PC-9 (cell line): ENCODE measurements at places on chromosomes 3 and 15.
A peak's percentile ranks its signal among the peaks of the same experiment; 100 is the strongest.

DNA sequence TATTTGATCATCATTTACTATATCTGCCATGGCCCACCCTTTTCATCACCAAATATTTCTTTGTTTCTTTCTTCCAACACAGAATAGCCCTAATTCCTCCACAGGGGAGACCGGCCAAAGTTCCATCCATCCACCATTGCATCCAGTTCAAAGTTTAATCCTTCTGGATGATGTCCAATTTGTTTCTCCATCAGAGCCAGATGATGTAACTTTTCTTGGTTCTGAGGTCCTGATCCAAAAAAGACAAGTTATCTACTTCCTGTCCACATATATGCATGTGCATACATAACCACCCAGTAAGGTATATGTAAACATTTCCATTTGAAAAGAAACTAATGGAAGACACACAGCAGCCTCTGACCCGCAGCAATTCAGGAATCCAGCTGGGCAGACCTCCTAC, 237.3 kb downstream of the SHOX2 start:
- no peak for DNase-seq

GRCh38 chr3:125115640-125116039, 59.8 kb upstream of the HEG1 start:
- no peak for DNase-seq

DNA sequence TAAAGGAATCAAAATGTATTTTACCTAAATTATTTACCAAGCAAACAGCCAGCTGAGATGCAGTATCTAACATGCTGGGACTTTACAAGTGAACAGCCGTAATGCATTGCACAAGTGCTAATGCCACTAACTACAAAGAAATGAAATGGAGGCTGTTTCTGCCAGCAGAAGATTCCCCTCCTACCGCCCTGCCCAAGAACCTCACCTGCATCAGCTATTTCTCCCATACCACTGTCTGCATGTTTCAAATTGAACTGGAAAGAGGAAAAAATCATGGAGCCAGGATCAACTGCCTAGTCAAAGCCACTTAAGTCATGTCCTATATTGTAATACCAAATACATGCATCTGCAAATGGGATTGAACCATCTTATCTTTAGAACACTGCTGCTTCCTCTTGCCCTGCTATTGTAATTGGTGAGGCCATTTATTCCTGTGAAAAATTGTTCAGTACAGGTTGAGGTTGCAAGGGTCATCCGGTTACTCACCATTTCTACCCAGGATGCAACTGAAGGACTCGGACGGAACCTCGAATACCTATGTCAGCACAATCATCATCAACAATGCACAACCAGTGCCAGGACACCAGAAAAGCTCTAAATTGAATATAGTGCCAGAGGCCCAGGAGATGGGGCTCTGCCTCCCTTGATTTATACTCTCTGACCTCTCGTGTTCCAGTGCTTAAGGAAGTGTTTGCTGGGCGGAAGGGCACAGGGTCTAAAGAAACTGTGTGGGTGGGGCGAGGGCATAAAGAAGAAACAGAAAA, 27.5 kb downstream of the ANXA2 start:
- no peak for DNase-seq

DNA sequence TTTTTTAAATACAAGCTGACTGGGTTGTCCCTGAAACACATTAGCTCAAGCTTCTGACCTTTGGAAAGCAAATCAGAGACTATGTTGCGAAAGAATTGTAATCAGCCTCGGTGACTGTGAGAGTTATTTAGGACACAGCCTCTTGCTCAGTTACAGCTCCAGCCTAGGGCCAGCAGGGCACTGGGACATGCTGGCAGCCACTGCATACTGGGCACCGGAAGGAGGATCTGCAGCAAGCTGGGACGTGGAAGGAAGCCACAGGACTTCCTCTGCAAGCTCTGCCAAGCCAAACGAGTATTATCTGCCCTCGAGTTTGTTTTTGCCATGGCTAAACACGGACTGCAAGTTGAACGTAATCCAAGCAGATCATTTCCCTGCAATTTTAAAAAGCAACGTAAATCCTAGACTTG, 24.4 kb upstream of the COPG1 start:
- DNase-seq = peak; percentile 74

DNA sequence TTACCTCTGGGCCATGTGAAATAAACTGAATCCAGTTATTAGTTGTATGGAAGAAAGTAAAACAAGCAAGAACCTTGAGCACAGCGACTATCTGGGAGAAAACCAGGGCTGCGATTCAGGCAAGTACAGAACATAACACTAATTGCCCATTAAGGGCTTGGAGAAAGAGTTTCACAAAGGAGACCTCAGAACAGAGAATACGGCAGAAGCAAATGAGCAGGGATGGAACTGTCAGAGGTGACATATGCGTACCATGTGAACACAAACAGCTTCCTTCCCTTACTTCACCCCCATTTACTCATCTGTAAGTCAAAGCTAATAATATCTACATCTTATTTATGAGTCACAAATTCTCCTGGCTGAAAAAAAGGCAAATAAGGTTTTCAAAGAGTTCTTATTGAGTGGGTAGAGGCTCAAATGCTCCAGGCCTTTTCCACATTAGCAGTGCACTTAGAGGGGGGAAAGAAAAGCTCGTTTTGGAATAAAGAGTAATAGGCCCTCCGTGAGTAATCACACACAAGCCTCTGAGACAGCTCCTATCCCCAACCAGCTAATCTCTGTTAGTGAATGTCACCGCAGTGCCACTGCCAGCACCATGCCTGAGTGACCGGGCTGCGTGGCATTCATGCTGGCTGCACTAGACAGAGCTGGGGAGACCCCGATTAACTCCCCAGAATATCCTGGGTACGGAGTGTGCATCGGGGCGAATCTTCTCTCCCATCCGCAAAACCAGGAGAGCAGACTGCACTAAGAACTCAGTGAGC, 2.6 kb downstream of the PCSK6 start:
- no peak for DNase-seq

- DNase-seq = peak; percentile 9
Observed at GRCh38 chr3:114624047-114624445, 330.2 kb downstream of the TIGIT start.

- no peak for DNase-seq
Observed at GRCh38 chr3:51943451-51944391, 1.6 kb downstream of the PARP3 start.

DNA sequence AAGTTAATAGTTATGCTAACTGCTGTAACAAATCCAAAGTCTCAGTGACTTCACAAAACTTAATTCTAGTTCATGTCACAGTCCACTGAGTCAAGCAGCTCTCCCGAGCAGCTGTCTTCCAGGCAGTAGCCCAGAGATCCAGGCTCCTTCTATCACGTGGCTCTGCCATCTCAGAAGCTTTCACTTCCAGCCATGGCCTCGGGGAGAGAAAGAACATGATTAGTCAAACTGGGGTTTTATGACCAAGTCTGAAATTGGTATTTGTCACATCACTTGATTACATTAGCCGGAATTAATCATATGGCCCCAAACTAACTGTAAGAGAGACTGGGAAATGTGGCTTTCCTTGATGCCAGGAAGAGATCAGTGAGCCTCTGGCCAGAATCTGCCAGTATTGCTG, 70.2 kb upstream of the DGKG start:
- no peak for DNase-seq

DNA sequence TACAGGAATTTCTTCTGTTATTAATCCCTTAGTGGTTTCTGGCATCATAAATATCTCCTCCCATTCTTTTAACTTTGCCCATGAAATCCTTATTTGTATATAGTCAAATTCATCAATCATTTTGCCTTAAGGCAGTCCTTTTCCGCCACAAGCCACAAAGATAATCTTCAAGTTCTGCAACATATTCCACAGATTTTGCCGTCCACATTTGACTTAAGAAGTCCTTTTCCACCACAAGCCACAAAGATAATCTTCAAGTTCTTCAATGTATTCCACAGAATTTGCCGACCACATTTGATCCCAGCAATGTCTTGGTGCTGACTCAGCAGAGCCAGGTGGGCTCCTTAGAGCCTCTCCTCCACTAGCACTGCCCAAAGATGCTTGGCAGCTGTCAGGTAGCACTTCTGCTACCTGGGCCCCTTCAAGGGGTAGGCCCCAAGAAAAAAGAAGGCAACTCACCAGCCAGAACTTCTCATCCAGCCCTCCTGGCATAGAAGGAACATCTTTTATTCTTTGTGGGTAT, 35.0 kb downstream of the SEC22C start:
- DNase-seq = no peak

- DNase-seq = no peak
Observed at GRCh38 chr3:165195241-165195639, 944 bp downstream of the SLITRK3 start.

DNA sequence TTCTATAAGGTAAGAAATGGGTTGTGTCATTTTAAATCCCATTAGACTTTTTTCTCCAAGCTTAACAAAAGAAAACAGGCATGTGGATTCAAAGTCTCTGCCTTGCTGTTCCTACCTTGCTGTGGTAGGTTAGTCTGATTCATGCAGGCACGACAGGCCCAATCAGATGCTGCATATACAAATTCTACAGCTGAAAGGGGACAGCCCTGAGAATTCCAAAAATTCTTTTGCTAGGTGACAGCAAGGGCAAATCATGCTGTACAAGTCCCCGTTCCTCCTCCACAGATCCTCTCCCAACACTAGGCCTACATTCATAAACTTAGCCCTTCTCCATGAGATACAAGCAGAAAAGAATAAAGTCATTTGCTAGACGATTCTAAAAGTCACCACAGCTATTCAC, 161.2 kb upstream of the THBS1 start:
- no peak for DNase-seq
